Tibial nerve (tissue), 4 donors: ENCODE measurements at places on chromosomes 13 and 19. TPM values are rescaled to one million over a fixed set of nuclear protein-coding genes. Genes with fewer than 3 reads are reported as not detected.

Gene MBD3L2
- total RNA-seq = not detected

Gene CCDC70
- not detected for total RNA-seq

GRCh38 chr13:50826035-50826434 lies 17.5 kb downstream of the DLEU7 start:
- no peak overlapping the region for H3K27ac ChIP-seq
- DNase-seq = no peak
- no peaks in the 10 kb centered on the region for H3K27me3 ChIP-seq

DNA sequence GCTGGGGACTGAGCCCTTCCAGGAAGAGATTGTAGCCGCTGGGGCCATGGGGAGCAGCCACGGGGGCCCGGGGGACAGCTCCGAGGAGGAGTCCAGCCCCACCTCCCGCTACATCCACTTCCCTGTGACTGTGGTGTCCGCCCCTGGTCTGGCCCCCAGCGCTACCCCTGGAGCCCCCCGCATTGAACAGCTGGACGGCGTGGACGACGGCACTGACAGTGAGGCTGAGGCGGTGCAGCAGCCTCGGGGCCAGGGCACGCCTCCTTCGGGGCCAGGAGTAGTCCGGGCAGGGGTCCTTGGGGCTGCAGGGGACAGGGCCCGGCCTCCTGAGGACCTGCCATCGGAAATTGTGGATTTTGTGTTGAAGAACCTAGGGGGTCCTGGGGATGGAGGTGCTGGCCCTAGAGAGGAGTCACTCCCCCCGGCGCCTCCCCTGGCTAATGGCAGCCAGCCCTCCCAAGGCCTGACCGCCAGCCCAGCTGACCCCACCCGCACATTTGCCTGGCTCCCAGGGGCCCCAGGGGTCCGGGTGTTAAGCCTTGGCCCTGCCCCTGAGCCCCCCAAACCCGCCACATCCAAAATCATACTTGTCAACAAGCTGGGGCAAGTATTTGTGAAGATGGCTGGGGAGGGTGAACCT lies 9.6 kb downstream of the IGFLR1 start:
- no peak overlapping the region for H3K4me3 ChIP-seq
- H3K36me3 ChIP-seq = peaks cover 38% of the 10 kb centered on the region
- no peaks in the 10 kb centered on the region for H3K4me1 ChIP-seq
- H3K27me3 ChIP-seq = no peaks in the 10 kb centered on the region

GRCh38 chr13:97268772-97269171 lies 46.6 kb downstream of the MBNL2 start:
- H3K27me3 ChIP-seq = no peaks in the 10 kb centered on the region
- H3K27ac ChIP-seq = peak overlapping the region; percentile 44
- no peak for DNase-seq
- peaks cover 65% of the 10 kb centered on the region for H3K4me1 ChIP-seq
- H3K36me3 ChIP-seq = no peaks in the 10 kb centered on the region

- no peaks in the 10 kb centered on the region for H3K4me1 ChIP-seq
- no peaks in the 10 kb centered on the region for H3K36me3 ChIP-seq
- no peaks in the 10 kb centered on the region for H3K27me3 ChIP-seq
- H3K4me3 ChIP-seq = no peak overlapping the region
- H3K27ac ChIP-seq = no peak overlapping the region
- DNase-seq = no peak
These were observed 883.4 kb downstream of the DIAPH3 start for GRCh38 chr13:59280297-59280696.

GRCh38 chr19:34482380-34483250 lies 1.1 kb downstream of the WTIP start:
- H3K4me1 ChIP-seq = no peaks in the 10 kb centered on the region
- no peak for DNase-seq
- H3K4me3 ChIP-seq = peak overlapping the region; percentile 89
- peak overlapping the region; percentile 63 for H3K27ac ChIP-seq
- no peaks in the 10 kb centered on the region for H3K36me3 ChIP-seq

Gene SIGLEC9
- 18.0 TPM for total RNA-seq

Gene C13orf42
- not detected for total RNA-seq

Gene DHX34
- 12.4 TPM for total RNA-seq

DNA sequence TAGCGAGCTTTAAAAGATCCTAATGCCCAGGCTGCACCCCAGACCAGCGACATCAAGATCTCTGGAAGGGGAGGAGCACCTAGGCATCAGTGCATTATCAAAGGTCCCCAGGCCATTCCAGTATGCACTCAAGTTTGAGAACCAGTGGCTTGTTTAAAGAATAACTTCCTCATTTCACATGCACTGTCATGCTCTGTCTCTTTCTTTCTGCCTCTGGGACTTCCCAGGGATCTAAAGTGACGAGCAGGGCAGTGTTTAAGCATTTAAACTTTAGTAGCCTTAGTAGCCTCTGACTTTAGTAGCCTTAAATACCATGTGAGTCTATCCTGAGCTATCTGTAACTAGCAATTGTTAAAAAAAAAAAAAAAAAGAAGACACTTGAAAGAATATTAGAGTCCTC lies 8.9 kb upstream of the FARP1 start:
- DNase-seq = no peak
- no peaks in the 10 kb centered on the region for H3K36me3 ChIP-seq
- no peak overlapping the region for H3K27ac ChIP-seq
- no peak overlapping the region for H3K4me3 ChIP-seq
- H3K27me3 ChIP-seq = no peaks in the 10 kb centered on the region
- H3K4me1 ChIP-seq = no peaks in the 10 kb centered on the region

- no peak overlapping the region for H3K27ac ChIP-seq
- H3K27me3 ChIP-seq = no peaks in the 10 kb centered on the region
- DNase-seq = no peak
- no peaks in the 10 kb centered on the region for H3K36me3 ChIP-seq
- H3K4me3 ChIP-seq = no peak overlapping the region
These were observed 24.2 kb upstream of the NANOS2 start for GRCh38 chr19:45938733-45939319.

- DNase-seq = no peak
- no peak overlapping the region for H3K27ac ChIP-seq
- peaks cover 25% of the 10 kb centered on the region for H3K36me3 ChIP-seq
- no peak overlapping the region for H3K4me3 ChIP-seq
These were observed 44.3 kb downstream of the ZNF585A start for GRCh38 chr19:37127999-37128820.

GRCh38 chr13:102825921-102826706 lies 19.7 kb upstream of the ERCC5 start:
- H3K27ac ChIP-seq = no peak overlapping the region
- H3K36me3 ChIP-seq = peaks cover 12% of the 10 kb centered on the region
- H3K27me3 ChIP-seq = no peaks in the 10 kb centered on the region
- no peaks in the 10 kb centered on the region for H3K4me1 ChIP-seq
- H3K4me3 ChIP-seq = no peak overlapping the region
- no peak for DNase-seq

Gene SYNE4
- 2.1 TPM for total RNA-seq

DNA sequence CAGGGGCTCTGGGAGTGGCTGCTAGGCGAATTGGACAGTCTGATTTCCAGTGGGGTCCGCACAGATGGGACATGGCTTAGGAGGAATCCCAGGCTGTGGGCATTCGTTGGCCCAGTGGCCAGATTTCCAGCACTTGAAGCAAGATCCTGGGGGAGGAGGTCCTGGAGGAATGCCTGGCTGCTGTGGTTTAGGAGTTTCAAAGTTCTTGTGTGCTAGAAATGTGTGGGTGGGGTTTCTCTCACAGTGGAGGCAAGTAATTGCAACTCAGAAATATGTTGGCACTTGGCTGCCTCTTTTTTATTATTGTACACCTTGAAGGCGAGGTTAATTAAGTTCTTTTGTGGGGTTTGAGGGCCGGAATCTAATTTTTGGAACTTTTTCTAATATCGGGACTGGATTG lies 17.1 kb downstream of the IGFL3 start:
- H3K36me3 ChIP-seq = no peaks in the 10 kb centered on the region
- no peak for DNase-seq
- H3K4me1 ChIP-seq = no peaks in the 10 kb centered on the region

- DNase-seq = no peak
- H3K27ac ChIP-seq = no peak overlapping the region
- no peaks in the 10 kb centered on the region for H3K27me3 ChIP-seq
These were observed 19.1 kb downstream of the TEX29 start for GRCh38 chr13:111339366-111340143.

- H3K4me1 ChIP-seq = no peaks in the 10 kb centered on the region
- no peaks in the 10 kb centered on the region for H3K36me3 ChIP-seq
- DNase-seq = no peak
- H3K4me3 ChIP-seq = no peak overlapping the region
- H3K27ac ChIP-seq = no peak overlapping the region
These were observed 47.1 kb downstream of the DCLK1 start for GRCh38 chr13:36084131-36084530.

DNA sequence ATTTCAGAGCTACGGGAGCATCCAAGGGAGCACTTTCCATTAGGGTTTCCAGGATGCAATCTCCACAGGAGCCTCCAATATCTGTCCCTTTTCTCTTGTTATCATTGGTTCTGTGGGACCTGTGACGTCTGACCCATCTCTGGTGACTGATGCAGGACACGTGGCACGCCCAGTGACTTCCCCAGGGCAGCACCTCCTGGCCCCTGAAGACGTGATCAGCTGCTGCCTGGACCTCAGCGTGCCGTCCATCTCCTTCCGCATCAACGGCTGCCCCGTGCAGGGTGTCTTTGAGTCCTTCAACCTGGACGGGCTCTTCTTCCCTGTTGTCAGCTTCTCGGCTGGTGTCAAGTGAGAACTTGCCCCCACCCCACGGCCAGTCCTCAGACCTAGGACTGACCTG lies 25.5 kb downstream of the RYR1 start:
- no peaks in the 10 kb centered on the region for H3K4me1 ChIP-seq
- no peaks in the 10 kb centered on the region for H3K27me3 ChIP-seq
- DNase-seq = no peak
- no peak overlapping the region for H3K4me3 ChIP-seq
- no peaks in the 10 kb centered on the region for H3K36me3 ChIP-seq

DNA sequence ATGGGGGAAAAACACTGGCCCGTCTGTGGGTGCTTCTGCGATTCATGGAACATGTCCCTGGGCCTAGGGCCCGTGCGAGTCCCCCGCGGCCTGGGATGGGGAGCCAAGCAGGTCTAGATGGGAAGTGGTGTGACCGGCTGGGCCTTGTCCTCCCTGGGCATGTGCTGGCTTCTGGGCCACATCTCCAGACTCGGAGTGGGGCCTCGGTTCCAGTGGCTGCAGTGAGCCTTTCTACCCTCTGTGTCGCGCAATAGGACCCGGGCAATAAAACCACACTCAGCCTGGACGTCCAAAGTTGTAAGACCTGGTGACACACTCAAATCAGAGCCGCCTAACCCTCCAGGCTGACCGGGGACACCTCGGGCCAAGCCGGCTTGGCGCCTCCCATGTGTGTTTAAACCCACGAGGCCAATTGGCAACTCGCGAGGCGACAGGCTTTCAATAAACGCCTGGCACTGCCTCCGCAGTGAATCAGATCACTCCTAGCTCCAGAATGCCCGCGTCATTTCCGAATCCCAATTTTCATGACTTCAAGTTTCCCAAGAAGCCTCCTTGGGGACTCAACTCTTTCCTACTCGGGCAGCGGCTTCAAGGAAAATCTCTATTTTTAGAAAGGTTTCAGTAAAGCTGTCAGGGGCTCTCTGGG lies 57.3 kb downstream of the KLF2 start:
- no peak overlapping the region for H3K4me3 ChIP-seq
- H3K36me3 ChIP-seq = no peaks in the 10 kb centered on the region
- peaks cover 14% of the 10 kb centered on the region for H3K4me1 ChIP-seq
- DNase-seq = peak; percentile 89
- H3K27me3 ChIP-seq = no peaks in the 10 kb centered on the region

DNA sequence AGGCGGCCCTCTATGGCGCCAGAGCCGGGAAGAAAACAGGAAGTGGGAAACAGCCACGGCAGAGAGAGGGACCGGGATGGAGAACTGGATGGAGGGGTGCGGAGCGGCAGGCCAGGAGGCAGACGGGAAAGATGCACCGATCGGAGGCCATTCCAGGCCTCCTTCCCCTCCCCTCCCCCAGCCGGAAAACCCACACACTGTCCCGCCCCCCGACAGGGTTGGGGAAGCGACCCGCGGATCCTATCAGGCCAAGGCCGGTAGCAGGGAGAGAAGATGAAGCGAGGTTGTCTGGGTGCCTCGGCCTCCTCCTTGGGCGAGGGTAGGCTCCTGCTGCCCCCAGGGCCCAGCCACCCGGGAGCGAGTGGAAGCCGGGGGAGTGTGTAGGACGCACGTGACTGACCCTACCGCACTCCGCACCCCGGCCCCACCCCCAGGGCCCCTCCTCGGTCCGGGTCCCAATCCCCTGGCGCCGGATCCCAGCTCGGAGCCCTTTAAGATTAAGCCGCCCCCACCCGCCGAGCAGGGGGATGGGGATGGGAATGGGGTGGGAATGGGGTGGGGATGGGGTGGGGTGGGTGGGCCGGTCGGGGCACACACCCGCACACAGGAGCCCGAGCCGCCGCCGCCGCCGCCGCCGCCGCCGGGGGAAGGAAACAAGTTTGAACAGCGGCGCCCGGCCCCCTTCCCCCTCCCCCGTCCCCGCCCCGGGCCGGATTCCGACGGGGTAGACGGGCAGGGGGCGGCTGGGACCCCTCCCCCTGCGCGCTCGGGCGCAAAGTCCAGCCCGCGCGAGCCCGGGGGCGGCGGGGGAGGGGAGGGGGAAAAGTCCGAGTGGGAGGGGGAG lies 1.5 kb downstream of the ERF start:
- peak overlapping the region; percentile 99 for H3K4me3 ChIP-seq
- DNase-seq = peak; percentile 57
- no peaks in the 10 kb centered on the region for H3K36me3 ChIP-seq
- H3K27ac ChIP-seq = peak overlapping the region; percentile 98
- no peaks in the 10 kb centered on the region for H3K27me3 ChIP-seq

Gene SIX5
- total RNA-seq = 31.0 TPM

Gene LILRB5
- 20.7 TPM for total RNA-seq

GRCh38 chr13:114118511-114119123 lies 13.8 kb downstream of the RASA3 start:
- DNase-seq = no peak
- peak overlapping the region; percentile 87 for H3K27ac ChIP-seq
- no peak overlapping the region for H3K4me3 ChIP-seq

GRCh38 chr13:25065974-25066770 lies 29.8 kb upstream of the PABPC3 start:
- no peak for DNase-seq
- H3K27ac ChIP-seq = no peak overlapping the region
- H3K4me1 ChIP-seq = no peaks in the 10 kb centered on the region
- H3K4me3 ChIP-seq = no peak overlapping the region
- no peaks in the 10 kb centered on the region for H3K27me3 ChIP-seq

DNA sequence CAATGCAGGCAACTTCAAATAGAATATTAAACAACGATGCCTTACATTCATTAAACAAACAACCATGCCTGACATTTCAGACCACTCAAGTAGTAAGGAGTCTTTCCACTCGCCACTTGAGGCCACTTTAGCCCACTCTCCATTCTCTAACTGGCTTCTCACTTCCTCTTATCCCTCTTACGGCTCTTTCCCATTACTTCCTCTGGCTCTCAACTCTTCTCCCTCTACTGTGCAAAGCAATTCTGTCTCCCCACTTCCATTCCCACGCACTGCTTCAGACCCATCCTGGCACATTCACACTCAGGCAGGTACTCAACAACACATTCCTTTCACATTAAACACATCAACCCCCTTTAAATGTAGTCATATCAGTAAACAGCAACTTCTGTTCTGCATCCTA lies 229.8 kb upstream of the IPO5 start:
- no peak overlapping the region for H3K4me3 ChIP-seq
- no peaks in the 10 kb centered on the region for H3K4me1 ChIP-seq
- H3K27ac ChIP-seq = no peak overlapping the region

Gene PEG3
- total RNA-seq = 14.7 TPM
